ENCODE measurements at places on chromosomes 3 and 15.

DNA sequence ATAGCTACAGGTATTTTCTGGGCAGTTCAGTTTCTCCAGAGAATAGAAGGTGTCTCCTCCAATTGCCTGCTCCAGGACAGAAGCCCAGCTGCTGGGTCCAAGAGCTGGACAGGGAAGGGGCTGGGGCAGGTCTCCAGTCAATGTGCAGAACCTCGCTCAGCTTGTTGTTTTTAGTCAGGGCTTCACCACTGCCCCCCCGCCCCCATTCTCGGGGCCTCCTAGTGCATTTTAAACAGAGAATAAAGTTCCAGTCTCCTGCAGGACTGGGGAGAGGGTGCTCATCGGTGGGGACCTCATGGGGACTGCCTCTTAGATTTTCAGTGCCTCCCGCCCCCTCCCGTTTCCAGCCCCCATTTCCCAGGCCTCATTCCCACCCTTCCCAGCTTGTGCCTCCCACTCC, 216.6 kb downstream of the XXYLT1 start:
- DNase-seq, result no peak

GRCh38 chr3:134377896-134378295, 3.6 kb upstream of the AMOTL2 start:
- DNase-seq, result no peak

DNA sequence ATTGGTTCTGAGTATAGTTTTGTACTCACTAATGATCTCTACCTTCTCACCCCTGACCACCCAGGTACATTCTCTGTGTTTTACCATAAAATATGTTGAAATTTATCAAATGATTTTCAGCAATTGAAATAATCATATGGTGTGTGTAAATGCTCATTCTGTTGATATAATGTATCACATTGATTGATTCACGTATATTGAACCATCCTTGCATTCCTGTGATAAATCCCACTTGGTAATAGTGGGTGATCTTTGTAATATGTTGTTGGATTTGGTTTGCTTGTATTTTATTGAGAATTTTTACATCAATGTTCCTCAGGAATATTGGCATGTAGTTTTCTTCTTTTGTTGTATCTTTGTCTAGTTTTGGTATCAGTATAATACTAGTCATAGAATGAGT, 1497.6 kb downstream of the OTOL1 start:
- DNase-seq, result no peak

GRCh38 chr3:29067007-29067406, 213.9 kb upstream of the RBMS3 start:
- no peak for DNase-seq

- DNase-seq, result no peak
Observed at GRCh38 chr3:52493232-52494017, 1.7 kb upstream of the STAB1 start.

DNA sequence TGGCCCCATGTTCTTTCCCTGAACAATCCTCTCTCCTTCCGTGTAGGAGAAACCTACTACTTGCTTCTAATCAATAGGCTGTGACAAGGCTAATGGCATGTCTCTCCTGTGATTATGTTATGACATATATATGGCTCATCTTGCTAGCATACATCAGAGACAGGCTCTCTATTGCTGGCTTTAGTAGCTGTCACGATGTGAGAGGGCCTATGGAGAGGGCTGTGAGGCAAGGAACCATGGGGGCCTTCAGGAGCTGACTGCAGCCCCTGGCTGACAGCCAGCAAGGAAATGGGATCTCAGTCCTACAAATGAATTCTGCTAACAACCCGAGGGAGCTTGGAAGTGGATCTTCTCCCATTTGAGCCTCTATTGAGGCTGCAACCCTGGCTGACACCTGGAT, 96.3 kb downstream of the EOMES start:
- no peak for DNase-seq

GRCh38 chr3:9736831-9737230, 5.3 kb downstream of the BRPF1 start:
- no peak for DNase-seq

DNA sequence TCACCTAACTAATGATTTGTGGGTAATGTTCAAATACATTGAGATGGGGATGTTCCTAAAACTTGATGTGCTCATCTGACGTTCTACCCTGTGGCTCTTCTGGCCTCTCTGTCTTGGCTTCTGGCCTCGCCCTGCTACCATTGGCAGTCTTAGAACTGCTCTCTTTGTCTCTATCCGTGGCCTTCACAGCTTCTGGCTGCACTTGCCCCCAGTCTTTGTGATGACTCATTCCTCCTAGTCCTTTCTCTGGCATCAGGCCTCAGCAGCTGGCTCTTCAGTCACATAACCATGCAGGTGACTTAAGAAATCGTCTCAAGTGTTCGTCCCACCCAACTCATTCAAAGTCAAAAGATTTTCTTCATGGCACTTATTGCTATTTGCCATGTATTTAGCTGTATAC, 188.1 kb downstream of the BBX start:
- DNase-seq, result no peak

DNA sequence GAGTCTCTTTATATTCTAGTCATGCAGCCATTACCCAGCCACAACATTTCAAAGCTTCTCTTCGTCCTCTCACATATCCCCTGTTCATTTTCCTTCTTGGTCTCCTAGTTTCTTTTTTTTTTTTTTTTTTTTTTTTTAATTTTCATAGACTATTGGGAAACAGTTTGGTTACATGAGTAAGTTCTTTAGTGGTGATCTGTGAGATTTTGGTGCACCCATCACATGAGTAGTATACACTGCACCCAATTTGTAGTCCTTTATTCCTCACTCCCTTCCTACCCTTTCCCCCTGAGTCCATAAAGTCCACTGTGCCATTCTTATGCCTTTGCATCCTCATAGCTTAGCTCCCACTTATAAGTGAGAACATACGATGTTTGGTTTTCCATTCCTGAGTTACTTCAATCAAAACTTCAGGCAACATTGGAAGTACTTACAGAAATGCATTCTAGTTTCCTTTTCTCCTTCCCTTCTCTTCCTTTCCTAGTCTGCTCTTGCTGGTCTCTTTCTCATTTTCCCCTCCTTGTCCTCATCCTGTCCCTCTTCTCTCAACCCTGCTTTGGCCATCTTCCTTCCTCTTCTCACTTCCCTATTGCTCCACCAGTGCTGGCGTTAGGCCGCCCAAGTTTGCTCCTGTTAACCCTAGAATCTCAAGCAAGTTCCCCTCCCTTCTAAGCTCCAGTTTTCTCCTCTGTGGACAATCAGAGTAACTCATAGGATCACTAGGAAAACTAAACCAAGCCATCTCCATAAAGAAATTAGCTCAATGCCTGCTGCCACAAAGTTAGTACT, 4.8 kb downstream of the ATP8B4 start:
- peak; percentile 63 for DNase-seq

DNA sequence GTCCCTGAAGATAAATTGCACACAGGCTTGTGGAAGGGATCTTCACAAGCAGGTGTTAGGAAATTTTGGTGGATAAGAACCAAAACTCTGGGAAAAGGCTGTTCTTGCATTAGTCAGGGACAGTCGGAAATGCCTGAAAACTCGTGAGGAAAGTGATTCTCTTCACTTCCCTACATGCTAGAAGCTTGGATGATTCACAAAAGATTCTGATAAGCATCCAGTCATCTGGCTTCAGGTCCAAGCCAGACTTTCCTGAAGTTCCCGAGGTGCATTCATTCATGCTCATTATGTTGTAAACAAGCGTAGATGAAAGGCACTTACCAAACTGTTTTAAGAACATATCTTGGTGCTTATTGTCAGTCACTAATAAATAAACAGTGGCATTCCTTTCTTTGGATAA, 1028.7 kb downstream of the NTRK3 start:
- DNase-seq, result no peak

- no peak for DNase-seq
Observed at GRCh38 chr15:42632105-42632675, 56.8 kb downstream of the STARD9 start.

DNA sequence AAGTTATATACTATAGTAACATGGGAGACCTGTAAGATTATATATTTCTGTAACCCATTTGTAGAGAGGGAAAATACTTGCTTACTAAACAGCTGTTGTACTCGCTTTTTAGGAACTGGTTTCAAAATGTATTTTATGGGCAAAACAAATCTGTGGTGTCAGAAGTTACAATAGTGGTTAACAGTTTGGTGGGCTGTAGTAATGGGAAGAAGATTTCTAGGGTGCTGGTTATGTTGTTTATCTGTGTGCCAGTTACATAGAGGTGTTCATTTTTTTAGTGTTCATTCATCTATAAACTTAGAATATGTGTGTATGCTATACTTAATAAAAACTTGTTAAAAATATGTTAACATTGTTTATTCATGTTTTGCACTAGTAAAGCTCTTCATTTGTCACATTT, 42.1 kb downstream of the RNF111 start:
- no peak for DNase-seq

DNA sequence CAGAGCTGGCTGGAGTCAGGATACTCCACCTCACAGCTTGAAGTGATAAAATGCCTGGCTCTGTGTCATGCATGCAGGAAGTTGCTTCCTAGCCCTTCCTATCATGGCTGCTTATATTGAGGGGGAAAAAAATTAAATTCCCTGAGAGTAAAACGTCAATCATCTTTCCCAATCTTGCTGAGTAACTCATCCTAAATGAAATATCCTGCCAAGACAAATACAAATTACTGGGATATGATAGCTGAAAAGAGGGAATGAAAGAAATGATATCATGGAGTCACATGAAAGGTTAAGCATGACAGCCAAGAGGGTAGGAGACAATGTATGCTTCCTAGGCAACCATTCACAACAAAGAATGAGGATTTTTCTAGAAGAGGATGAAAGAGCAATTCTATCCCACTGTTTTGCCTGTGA, 110.6 kb downstream of the ABI3BP start:
- no peak for DNase-seq

DNA sequence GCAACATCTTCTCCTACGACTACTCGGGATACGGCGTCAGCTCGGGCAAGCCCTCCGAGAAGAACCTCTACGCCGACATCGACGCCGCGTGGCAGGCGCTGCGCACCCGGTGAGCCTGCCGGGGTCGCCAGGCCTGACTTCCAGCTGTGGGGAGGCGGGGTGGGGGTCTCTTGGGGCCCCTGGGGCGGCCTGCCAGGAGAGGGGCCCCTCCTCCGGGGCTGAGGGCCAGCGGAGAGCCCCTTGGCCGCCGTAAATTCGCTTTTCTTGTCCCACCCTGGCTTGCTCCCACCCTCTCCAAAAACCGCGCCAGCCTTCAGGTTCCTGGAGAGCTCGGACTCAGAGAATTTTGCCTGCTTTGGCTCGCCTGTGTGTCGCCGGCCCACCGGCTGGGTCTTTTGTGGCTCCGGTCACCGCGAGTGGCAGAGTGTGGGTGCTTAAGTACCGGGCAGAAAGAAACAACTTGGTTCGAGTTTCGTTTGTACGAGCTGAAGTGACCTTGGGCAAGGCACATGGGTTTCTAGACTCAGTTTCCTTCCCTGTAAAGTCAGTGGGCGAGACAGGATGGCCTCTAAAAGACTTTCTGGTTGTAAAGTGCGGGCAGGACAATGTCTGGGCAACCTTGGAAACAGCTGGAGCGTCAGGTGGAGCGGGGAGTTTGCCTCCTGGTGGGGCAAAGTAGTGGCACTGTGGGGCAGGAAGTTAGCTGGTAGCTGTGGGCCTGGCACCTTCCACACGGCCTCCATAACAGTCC, 976 bp downstream of the ABHD17C start:
- DNase-seq, result no peak

DNA sequence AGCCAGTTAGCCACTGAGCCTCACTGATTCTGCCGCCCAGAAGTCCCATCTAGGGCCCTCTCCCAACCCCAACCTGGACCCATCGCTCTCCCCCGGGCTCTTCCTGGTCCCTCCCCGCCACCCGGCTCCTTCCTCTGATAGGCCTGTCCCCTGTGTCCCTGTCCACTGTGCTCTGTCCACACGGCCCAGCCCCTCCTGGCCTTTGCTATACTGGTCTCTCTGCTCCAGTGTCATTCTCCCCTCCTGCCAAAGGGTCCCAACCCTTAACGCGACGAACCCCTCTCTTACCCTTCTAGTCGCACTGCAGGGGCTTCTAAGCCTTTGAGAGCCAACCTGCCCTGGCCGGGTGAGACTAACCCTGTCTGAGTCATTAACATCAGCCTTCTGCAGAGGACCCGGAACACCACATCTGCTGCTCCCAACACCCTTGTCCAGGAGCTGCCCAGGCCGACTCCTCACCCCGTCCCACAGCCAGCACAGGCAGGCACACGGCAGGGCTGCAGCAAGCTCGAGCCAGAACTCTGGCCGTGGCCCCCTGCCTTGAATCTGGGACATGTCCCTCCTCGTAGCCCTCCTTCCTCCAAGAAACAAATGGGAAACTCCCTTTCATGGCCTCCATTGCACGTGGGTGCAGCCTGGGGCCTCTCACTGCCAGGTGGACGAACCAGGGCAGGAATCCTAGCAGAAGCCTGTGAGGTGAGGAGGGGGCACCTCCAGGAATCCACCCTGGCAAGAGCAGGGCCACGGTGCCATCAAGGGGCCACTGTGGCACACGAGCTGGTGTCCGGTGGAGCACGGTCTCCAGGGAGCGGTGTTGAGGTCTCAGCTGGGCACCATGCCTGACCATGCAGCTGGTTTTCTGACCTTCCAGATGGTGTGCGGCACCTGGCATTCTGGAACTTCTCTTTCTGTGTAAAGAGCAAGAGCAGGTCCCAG, 140.9 kb upstream of the IQSEC1 start:
- no peak for DNase-seq

DNA sequence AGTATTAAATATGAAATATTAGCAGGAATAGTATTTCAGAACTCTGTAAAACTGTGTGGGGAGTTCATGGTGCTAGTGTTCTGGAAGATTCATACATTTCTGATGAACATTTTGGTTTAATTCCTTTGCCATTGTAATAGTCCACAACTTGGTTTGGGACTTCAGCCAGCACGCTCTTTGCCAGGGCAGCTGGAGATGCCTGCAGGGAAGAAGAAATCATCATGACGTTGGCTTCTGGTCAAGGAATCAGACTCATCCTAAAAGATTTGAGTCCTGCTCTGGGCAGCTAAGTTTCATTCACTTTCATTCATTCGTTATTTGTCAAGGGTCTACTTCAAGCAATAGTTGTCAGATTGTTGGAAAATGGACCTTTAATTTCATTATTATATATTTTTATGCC, 32.4 kb upstream of the MRPL3 start:
- no peak for DNase-seq

DNA sequence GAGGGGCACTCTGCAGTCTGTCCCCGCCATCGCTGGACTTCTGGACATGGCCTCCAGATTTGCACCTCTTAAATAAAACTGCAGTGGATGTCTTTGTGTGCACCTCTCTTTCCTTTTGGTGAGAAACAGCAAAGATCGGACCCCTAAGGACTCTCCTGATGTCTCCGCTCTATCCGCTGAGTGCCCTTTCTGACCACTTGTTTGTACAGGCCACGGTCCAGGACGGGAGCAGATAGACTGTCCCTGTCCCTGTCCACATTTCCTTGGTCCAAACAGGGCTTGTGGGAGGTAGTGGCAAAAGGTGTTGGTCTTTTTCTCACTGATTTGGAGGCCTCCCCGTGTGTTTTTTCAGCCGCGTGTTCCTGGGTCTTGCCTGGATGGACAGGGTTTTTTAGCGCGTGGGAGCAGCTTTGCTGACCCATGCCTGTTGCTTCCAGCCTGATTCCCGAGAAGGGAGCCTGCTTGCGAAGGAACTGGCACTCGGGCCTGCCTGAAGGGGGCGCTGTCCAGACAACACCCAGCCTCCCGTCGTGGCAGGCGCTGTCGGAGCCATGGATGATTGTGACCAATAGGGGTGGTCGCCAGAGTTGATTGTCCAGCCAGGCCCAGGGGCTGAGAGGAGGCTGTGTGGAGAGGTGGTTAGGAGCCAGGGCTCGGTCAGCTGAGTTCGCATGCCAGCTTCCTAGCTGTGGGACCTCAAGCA, 13.2 kb upstream of the STAB1 start:
- DNase-seq, result no peak

- DNase-seq, result no peak
Observed at GRCh38 chr3:178560759-178561158, 24.5 kb downstream of the KCNMB2 start.

Measured in GDM1 (cell line).